GM23338 (cell line): ENCODE measurements at places on chromosomes 4 and X. TPM values are rescaled to one million over a fixed set of nuclear protein-coding genes. Genes with fewer than 3 reads are reported as not detected.
A peak's percentile ranks its signal among the peaks of the same experiment; 100 is the strongest.

DNA sequence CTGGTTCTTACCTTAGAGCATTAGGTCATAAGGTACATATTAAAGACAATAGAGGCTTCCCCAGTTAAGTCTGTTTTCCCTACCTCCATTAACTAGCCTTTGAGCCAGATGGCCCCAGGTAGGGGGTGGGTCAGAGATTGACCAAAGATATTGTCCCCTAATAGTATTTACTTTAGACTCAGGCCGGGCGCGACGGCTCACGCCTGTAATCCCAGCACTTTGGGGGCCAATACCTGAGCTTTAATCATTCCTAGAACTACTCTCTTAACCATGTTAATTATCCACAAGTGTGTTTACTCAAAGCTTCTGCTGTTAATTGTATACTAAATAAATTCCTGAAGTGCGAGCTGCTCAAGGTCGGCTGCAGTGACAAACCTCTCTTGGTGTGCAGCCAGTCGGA, 28.0 kb upstream of the AMBN start:
- DNase-seq = no peak

DNA sequence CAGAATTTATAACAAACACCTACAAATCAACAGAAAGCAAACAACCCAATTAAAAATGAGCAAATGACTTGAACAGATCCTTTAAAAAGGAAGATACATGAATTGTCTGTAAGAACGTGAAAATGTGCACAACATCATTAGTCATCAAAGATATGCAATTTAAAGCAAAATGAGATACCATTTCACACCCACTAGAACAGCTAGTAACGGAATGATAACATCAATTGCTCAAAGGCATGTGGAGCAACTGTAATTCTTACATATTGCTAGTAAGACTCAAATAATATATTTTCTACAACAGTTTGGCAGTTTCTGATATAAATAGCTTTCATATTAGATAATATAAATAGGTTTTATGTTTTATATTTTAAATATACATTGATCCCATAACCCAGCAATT, 82.5 kb downstream of the LCORL start:
- DNase-seq = no peak

GRCh38 chrX:11531226-11531625, 134.5 kb downstream of the ARHGAP6 start:
- no peak for DNase-seq

DNA sequence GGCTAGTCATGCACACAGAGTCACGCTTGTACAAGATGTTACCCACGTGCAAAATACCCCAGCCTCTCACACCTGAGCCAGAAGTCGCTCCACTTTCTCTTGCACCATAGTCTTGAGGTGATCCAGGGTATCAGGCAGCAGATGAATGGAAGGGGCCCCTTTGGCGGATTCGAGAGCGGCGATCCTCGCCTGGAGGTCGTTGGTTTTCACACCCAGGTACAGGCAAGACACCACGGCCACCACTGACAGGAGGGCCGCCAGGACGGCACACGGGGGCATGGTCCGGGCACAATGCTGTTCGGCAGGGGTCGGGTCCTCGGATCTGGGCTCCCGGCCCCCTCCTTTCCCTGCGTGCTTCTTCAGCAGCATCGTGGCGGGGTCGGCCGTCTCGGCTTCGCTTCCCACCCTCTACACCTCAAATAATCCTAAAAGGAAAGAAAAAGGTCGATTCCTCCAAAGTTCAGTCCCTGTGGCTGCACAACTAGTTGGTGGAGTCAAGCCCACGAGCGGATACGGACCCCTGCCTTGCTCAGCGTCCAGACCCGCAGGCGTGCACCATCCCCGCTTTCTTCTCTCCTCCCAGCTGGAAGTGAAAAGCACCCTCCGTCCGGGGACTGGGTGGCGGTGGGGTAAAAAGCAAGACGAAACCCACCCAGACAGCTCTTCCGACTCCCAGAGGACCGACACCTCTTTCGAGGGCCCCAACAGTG, 652 bp downstream of the COL25A1 start:
- peak; percentile 31 for DNase-seq

DNA sequence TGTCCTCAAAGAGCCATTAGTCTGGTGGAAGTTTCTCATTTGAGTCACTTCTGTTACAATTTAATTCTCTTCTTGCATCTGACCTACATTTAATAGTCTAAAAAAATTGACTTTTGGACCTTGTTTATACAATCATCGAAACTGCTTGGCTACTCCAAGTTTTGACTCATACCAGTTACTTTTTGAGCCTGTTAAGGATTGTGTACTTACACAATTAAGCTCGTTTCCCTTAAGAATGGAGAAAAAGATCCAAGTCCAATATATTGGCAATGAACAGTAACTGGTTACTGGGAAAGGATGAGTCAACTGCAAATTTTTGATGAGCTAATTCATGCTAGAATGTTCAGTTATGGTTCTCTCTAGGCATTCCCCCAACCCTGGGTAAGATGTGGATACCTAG, 58.2 kb downstream of the DCX start:
- DNase-seq = no peak

Gene ASB11
- not detected in 2 replicates for total RNA-seq

DNA sequence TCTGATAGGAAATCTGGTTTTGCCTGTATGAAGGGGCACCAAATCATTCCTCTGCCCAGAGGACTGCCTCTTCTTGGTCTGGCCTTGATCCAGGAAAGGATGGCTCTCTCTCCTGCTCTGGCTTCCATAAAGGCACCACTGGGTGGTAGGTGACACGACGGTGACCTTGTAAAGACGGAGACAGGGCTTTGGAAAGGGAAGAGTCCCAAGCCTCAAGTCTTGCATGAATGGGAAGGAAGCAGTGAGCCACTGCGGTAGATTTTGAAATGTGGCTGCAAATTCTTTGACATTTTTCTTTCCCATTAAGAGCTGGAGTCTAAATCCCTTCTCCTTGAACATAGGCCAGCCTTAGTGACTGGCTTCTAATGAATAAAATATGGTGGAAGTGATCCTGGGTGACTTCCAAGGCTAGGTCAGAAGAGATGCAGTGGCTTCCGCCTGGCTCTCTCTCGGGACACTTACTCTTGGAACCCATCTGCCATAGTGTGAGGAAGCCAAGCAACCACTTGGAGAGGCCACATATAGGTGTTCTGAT, 347.4 kb downstream of the BCOR start:
- DNase-seq = no peak

Gene ADH1A
- not detected in 2 replicates for total RNA-seq

DNA sequence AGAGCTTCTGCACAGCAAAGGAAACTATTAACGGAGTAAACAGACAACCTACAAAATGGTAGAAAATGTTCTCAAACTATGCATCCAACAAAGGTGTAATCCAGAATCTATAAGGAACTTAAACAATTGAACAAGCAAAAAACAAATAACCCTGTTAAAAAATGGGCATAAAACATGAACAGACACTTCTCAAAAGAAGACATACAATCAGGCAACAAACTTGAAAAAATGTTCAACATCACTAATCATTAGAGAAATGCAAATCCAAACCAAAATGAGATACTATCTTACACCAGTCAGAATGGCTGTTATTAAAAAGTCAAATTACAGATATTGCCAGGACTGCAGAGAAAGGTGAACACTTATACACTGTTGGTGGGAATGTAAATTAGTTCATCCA, 309.6 kb upstream of the KLF3 start:
- no peak for DNase-seq

DNA sequence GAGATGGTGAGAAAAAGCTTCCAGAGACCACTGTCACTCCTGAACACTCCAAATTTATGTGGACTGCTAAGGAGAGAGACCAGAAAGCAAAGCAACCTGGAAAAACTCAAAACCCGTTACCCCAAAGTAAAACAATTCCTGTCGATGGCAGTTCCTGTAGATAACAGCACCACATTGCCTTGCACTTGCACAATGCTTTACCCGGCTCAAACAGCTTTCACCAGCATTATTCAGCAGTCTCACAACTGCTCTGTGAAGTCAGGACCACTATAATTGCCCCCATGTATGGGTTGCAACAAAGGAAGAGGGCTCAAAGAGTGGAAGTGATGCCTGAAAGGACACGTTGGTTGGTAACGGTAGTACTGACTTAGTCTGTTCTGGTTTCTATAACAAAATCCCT, 234.8 kb downstream of the BCOR start:
- DNase-seq = no peak

Gene SPOCK3
- 0.08 and 1.6 TPM in 2 replicates for total RNA-seq

Gene CTAG1B
- total RNA-seq = not detected in 2 replicates

DNA sequence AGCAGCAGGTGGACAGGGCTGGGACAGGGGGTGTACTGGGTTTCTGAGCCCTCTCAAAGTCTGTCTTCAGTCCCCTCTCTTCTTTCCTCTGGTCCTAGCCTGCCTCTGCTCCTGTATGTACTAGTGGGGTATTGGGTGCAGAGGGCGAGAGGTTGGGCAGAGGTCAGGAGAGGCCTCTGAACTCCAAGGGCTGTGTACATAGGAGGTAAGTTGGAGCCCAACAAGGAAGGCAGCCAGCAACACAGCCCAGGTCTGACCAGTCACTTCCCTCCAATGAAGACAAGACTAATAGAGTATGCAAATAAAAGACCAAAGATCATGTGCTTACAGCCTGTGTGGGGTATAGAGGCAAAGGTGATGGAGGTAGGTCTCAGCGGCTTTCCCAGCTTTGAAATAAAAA, at the start of gene PFKFB1:
Gene PFKFB1 (minus strand): TSS at position 90 of the 400 bp plus-strand sequence. CDS start 181 bp downstream, outside the sequence.
- no peak for DNase-seq

- no peak for DNase-seq
These were observed 169.0 kb upstream of the MBNL3 start for GRCh38 chrX:132657876-132658275.

Gene PDLIM3
- total RNA-seq = 18.0 and 19.5 TPM in 2 replicates

DNA sequence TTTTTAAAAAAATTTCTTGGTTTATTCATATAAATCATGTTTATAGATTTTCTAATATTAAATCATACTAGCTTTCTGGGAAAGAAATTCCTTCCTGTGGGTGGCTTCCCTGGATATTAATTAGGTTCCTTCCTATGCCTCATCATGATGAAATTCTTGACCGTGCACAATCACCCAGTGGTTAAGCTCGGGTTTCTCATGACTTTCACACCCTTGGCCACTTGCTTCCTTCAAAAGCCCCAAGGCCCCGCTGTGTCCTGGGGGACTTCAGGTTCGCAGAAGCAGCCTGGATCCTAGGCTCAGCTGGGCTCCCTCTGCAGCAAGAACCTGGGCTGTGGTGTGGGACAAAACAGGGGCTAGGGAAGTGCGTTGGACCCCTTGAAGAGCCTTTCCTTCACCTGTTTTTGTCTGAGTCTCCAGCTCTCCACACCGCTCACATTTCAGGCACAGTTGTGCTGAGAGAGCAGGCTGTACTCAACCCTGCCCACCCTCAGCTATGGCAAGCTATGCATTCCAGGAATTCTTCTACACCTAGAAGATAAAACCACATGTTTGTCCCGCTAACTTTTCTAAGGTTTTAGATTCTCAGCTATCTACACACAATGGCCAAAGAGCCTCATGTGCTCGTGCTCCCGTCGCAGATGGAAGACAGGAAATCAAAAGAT, 48.9 kb upstream of the TMSB15B start:
- DNase-seq = peak; percentile 43

GRCh38 chr4:73068491-73069337, 802 bp downstream of the COX18 start:
- DNase-seq = peak; percentile 22

DNA sequence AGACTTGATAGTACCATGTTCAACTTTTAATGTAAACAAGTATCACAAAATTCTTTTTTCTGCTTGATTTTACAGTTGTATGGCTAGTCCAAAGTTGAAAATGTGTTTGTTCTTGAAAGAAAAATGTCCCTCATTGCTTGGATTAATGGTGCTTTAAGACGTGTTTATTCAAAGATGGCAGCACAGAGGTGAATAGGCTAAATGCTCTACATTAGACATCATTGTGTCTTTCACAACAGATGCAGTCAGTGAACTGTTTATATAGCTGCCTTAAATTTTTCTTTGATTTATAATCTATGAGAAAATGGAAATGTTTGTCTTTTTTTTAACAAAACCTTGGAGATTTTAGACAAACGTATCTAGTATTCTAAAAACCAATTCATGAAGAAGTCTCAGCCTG, 137.3 kb downstream of the BMPR1B start:
- DNase-seq = no peak

Gene MECP2
- total RNA-seq = 32.7 and 34.0 TPM in 2 replicates

DNA sequence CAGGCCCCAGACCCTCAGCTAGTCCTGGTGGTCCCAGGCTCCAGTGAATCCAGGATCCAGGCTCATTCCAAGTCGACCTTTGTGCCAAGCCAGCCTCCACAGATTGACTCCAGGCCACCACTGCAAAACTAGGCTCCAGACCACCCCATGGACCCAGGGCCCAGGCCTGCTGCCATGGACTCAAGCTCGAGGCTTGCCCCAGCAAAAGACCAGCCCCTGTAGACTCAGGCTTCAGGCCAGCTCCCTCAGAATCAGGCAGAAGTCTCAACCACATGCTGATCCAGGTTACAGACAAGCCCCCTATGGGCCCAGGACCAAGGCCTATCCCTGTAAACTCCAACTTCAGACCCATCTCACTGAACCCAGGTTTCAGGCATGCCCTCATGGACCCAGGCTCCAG, 692.4 kb downstream of the PCDH19 start:
- no peak for DNase-seq

DNA sequence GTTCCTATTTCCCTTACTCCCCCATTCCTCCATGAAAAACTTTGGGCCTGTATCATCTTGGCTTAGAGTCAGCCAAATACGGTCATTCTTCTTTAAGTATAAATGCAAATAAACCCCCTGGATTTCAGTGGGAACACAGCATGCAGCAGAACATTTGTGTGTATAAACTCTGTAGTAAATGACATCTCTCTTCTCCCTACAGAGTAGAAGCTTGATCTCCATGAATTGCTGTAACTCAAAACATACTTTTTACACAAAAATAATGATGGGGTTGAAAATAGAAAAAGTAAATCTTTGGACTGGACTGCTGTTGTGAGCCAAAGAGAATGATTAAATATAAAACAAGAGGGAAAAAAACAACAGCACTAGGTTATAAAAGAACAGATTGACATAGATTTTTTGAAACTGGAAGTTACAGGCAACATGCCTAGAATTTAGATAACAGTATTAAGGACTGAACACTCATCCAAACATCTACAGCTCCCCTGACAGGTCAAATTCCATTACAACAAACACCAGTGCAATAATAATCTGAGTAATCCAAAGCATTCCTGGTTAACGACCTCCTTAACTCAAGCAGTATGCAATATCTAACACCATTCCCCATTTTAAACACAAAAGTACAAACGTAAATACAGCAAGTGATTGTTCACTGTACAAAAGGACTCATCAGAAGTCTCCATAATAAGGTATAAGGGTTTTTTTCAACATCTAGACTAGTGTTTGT, 30.7 kb downstream of the TSPAN5 start:
- DNase-seq = no peak

Gene FGG
- total RNA-seq = 0.27 TPM in 1 of 2 replicates, not detected in the other

Gene VEGFC
- 1.0 and 1.1 TPM in 2 replicates for total RNA-seq

Gene ZIC3
- 72.9 and 84.4 TPM in 2 replicates for total RNA-seq

GRCh38 chr4:164959896-164960295, 17.6 kb downstream of the TRIM61 start:
- DNase-seq = no peak
